ENCODE measurements at places on chromosomes 11 and 22.

DNA sequence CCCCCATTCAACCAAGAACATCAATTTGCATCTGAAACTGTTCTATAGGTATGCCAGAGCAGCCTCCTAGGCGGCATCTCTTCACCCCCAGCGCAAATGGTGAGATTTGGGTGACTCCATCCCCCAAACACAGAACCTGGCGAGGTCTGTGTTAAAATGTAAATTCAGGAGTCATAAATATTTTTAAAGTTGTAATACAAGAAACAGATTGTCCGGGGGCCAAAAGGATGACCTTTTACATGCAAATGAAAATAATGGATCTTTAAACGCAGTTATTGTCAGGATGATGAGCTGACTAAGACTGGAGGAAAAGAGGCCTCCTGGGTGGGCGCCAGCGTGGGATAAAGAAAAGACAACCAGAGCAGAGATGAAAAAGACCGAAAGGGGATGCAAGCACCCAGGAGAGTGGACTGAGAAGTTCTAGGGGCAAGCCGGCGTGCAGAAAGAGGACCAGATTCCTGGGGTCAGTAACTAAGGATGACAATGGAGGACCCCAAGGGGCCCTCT lies 16.0 kb upstream of the ADA2 start:
- DNase-seq, result no peak

GRCh38 chr11:64395545-64396078 lies 36.6 kb downstream of the RPS6KA4 start:
- no peak for DNase-seq

- DNase-seq, result no peak
Measured at GRCh38 chr11:125224391-125225021, 60.0 kb downstream of the PKNOX2 start.

GRCh38 chr22:27671413-27671935 lies 130.1 kb downstream of the MN1 start:
- peak; percentile 25 for DNase-seq

GRCh38 chr11:19966441-19966840 lies 193.8 kb downstream of the DBX1 start:
- no peak for DNase-seq

- DNase-seq, result no peak
Measured at GRCh38 chr22:24005201-24005600, at the start of gene GSTT4. GSTT4 (minus strand) TSS chr22:24005453; CDS start chr22:24005356, 97 bp downstream.

DNA sequence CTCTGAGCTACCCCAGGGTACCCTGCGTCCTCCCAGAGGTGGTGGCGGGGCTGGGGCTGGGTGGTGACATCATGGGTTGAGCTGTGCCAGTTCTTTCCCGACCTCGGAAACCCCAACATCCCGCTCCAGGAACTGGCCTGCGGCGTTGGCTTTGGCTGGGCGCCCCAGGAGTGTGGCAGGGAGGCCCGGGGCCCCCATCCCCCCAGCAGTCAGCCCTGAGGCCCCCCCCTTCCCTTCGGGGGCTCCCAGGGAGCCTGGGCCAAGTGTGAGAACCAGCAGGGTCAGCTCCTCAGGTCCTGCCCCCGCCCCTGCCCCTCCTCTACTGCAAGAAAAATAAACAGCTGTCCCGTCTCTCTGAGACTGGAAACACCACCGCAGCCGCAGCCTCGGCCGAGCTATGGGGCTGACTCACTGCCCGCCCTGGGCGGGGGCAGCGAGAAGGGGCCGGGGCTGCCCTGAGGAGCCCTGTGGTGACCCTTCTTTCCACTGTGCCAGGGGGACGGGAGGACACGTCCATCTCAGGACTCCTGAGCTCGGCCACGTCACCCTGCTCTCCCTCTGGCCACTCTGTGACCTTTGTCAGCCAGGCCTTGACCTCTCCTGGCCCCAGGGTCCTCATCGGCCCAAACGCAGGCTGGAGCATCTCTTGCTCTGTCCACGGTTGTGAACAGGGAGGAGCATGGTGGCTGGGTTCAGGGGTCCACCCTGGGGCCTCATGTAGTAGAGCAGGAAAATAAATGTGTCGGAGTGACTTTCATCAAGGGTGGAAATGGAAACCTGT lies 73.4 kb downstream of the WNT7B start:
- DNase-seq, result no peak

GRCh38 chr11:86551288-86552092 lies 120.9 kb downstream of the ME3 start:
- DNase-seq, result peak; percentile 13

DNA sequence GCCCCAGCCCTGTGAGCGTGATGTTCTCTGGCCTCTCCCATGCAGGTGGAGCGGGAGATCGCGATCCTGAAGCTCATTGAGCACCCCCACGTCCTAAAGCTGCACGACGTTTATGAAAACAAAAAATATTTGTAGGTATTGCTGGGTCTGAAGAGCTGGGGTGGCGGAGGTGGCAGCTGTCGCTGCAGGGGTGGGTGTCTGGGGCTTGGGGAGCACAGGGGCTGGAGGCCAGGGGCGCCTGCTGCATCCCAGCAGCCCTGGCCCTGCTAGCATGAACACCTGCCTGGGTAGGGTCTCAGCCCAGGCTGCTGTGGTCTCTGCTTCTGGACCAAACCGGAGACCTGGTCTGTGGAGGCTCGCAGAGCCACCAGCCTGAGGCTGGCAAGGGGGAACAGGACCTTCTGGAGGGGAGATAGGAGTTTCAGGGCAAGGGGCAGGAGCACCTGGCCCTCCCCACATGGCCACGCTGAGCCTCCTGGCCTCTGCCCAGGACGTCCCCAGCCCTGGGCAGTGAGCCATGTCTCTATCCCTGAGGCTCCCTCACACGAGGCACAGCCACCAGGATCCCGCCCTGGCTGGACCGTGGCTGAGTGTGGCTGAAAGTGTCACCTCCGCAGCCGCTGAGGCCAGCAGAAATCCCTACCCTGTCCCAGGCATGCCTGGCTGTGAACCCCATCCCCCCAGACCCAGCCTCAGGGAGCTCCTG lies 48.2 kb downstream of the MOB2 start:
- DNase-seq, result no peak

GRCh38 chr11:131888230-131888855 lies 517.9 kb downstream of the NTM start:
- DNase-seq, result no peak

DNA sequence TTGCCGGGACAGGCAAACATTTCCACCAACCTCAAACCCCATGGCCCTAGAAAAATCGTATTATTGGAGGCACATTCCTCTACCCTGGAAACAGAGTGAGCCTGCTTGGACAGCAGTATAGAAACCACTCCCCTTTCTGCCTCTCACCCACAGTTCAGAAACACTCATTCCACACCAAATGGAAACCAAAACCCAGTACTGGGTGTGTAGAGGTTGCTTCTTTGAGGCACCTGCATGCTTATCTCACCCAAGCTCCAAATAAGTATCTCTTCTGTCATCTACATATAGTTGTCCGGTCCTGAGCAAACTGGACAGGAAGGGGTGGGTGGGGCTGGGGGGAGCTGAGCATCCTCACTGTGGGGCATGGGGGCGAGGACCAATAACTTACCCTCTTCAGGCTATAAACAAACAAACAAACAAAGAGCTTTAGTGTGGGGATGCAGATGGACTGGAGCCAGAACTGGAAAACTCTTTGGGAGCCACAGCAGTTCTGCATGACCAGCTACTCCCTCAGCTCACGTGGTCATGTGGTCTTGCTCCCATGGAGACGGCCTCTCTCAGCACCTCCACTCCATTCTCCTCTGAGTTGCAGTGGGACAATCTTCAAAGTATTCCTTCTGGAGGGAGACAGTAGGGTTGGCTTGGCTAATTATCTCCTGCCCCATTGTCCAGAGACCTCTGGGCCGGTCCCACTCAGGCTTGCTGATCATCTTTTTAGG lies 1.0 kb upstream of the PLAAT2 start:
- DNase-seq, result no peak

GRCh38 chr11:108654994-108655631 lies 9.8 kb upstream of the DDX10 start:
- DNase-seq, result peak; percentile 74

- no peak for DNase-seq
Measured at GRCh38 chr22:25833091-25833490, 91.1 kb downstream of the MYO18B start.

- DNase-seq, result no peak
Measured at GRCh38 chr22:45224988-45225731, 15.5 kb downstream of the KIAA0930 start.

DNA sequence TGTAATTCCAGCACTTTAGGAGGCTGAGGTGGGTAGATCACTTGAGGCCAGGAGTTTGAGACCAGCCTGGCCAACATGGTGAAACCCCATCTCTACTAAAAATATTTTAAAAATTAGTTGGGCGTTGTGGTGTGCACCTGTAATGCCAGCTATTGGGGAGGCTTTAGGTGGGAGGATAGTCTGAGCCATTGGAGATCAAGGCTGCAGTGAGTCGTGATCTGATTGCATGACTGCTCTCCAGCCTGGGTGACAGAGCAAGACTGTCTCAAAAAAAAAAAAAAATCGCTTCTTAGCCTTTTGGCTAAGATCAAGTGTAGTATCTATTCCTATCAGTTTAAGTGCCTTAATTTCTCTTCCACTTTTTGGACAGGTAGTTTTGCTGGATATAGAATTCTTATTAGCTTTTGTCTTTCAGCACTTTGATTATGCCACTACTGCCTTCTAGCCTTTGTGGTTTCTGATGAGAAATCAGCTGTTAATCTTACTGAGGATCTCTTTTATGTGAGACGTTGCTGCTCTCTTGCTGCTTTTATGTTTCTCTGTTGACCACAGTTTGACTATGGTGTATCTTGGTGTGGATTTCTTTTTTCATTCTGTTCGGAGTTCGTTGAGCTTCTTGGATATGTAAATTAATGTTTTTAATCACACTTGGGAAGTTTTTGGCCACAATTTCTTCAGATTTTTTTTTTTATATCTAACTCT lies 24.7 kb downstream of the CHEK1 start:
- no peak for DNase-seq

- no peak for DNase-seq
Measured at GRCh38 chr11:62556875-62557631, 10.4 kb upstream of the AHNAK start.

- no peak for DNase-seq
Measured at GRCh38 chr22:20191000-20191515, 40.2 kb upstream of the CCDC188 start.

DNA sequence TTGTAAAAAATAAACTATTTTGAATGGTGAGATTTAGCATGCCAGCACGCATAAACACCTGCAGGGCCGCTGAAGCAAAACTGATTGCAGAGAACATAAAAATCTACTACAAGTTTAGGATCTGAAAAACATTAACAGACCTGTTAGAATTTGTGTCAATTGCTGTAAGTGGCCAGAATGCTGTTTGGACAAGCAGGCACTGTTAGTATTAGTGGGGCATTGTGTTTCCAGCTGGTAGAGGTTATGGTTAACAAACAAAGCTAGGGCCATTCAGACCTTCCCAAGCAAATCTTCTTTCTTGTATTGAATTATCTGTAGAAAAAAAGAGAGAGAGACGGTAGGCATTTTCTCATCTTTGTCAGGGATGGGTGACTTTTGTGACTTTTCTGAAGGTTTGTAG lies 57.6 kb upstream of the OLFML1 start:
- DNase-seq, result no peak

GRCh38 chr11:76228071-76228874 lies 22.0 kb upstream of the WNT11 start:
- DNase-seq, result no peak

GRCh38 chr22:50627642-50628542 lies at the start of gene ARSA:
ARSA (minus strand) TSS chr22:50628152; CDS start chr22:50627779, 373 bp downstream.
- DNase-seq, result peak; percentile 86

GRCh38 chr22:28175730-28176492 lies 256.9 kb upstream of the PITPNB start:
- DNase-seq, result no peak

- DNase-seq, result no peak
Measured at GRCh38 chr11:115707180-115707905, 203.1 kb upstream of the CADM1 start.

DNA sequence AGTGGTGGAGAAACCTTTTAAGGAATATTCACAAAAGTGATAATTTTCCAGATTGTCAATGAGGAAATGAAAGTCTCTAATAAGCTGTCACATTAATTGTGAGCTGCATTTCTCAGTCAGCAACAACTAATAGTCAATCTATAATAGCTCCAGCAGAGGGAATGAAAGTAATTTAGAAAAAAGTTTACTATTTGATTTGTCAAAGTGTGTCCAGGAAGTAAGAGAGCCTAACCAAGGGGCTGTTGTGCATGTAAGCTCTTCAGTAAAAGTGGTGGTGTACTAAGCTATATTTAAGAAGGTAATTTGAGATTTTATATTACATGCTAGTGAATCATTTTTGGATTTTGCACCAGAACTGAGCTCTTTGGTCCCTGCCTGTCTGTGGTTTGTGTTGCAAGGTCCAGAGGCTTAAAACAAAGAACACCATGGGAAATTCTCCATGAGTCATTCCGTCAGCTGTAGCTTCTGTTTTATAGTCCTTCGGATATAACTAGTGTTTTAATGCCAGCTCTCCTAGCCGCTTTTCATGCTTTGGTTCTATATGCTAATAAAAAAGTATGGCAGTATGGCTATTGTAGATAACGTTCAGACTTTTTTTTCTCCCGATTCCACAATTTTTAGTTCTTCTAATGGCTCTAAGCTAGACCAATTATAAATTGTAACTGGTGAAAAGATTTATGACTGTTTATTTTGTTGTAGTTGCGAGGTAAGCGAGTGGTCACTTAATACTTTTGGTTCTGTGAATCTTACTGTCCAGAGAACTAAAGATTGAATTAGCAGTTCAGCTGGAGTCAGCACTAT lies 64.6 kb downstream of the ARHGEF12 start:
- DNase-seq, result no peak

DNA sequence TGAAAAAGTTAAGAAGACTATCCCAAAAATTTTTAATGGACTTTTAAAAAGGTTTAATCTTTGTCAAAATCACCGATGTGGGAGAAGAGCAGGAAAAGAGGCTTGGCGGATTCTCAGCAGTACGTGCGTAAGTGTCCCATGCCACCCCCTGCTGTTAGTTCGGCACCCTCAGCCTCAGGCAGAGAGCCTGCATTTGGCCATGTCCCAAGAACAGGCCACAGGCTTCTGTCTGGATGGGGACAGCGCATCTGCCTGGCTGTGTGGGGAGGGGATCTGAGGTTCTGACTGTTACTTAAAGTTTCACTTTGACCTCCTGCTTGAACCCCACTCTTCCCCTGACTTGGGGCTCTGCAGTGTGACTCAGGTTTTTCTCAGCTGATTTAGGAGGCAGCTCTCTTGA lies 35.3 kb downstream of the EXT2 start:
- DNase-seq, result no peak

- DNase-seq, result no peak
Measured at GRCh38 chr11:3616721-3617460, 24.9 kb downstream of the ART5 start.

- no peak for DNase-seq
Measured at GRCh38 chr11:17638311-17638710, 81.1 kb upstream of the MYOD1 start.

- DNase-seq, result no peak
Measured at GRCh38 chr11:103648054-103648453, 388.4 kb upstream of the DDI1 start.

GRCh38 chr11:1542267-1542666 lies 29.8 kb downstream of the DUSP8 start:
- DNase-seq, result no peak
